Upper lobe of right lung (tissue), 1 donor: ENCODE measurements at places on chromosomes 2 and 18. TPM values are rescaled to one million over a fixed set of nuclear protein-coding genes. Genes with fewer than 3 reads are reported as not detected.

TUBA3E gene
- total RNA-seq = not detected

ALPP gene
- 9.5 TPM for total RNA-seq

DNA sequence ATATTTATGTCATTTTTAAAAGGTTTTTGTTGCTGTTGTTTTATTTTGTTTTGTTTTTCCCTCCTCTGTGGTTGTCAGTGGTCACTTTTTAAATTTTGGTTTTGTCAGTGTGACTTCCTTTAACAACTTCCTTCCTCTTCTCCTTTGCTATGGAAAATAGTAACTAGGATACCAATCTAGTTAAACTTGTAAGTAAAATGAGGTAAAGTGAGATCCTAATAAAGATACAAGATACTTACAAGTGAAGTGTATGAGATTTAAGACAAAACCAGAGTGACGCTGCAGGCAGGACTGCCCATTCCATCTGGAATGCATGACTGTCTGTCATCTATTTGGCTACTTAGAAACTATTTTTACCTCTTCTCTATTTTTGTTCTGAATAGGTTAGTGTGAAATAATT is 30.6 kb upstream of the CREB1 start:
- no peak for DNase-seq

DNA sequence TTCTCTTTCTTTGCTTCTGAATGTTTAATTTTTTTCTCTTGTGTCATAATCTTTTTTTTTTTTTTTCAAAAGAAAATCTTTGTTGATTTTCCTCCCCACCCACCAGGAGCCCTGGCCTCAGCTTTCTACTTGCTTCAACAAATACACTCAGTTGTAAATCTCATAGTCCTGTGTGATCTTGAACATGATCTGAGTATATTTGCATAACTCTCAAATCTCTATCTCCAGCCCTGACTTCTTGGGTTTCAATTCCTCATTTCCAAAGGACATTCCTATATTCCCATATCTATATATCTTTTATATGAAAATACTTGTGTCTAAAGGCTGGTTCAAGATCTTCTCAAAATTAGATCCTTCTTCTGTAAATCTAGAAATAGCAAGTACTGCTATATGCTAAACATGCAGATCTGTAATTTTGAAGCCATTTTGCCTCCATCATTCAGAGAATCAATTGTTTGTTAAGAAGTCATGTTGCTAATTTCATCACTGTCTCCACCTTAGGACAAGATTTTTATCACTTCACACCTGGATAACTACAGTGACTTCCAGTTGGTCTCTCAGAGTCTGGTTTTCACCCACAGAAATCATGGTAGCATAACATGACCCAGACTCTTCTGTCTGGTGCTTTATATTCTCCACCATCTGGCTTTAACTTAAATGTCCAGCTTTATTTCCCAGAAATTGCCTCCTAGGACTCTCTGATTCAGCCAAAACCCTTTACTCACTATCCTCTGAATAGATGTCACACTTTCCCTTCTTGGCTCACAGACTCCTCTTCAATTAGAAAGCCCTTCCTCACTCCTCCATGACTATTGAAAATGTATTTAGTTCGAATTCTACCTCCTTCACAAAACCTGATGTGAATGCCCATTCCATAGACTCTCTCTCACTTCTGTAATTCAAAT is 98.1 kb downstream of the ZEB2 start:
- DNase-seq = no peak

GRCh38 chr2:37349231-37349860 is 4.9 kb downstream of the QPCT start:
- DNase-seq = no peak

ANKAR gene
- total RNA-seq = 10.7 TPM
